Stimulated activated CD8-positive, alpha-beta memory T cell treated with anti-CD3 and anti-CD28 coated beads, Interleukin-4, amount 100 ng/mL, for 1 hour (primary cell): ENCODE measurements at places on chromosomes 2 and 18.

GRCh38 chr2:54597153-54597848 lies 126.2 kb upstream of the EML6 start:
- no peak for DNase-seq

DNA sequence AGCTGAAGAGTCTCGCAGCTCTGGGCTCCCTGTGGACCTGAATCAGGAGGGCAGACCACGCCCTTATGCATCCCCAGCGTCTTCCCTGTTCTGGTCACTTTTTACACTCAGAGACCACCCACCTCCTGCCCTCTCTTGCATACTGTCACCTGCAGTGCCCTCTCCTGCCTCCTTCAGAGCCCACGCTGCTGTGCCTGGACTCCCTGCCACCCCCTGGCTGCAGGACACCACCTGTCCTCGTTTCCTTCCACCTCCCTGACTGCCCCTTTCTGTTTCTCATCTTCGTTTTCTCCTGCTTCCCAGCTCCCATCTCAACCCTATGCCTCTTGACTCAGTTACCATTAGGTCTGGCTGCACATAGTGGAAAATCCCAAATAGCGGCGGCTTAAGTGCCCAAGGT lies 9.2 kb upstream of the INHBB start:
- no peak for DNase-seq

- DNase-seq = no peak
Measured at GRCh38 chr2:184114439-184114838, 483.9 kb upstream of the ZNF804A start.

GRCh38 chr2:170245312-170245711 lies 67.4 kb downstream of the MYO3B start:
- DNase-seq = no peak

GRCh38 chr18:9260388-9261380 lies 73.9 kb upstream of the TWSG1 start:
- no peak for DNase-seq

DNA sequence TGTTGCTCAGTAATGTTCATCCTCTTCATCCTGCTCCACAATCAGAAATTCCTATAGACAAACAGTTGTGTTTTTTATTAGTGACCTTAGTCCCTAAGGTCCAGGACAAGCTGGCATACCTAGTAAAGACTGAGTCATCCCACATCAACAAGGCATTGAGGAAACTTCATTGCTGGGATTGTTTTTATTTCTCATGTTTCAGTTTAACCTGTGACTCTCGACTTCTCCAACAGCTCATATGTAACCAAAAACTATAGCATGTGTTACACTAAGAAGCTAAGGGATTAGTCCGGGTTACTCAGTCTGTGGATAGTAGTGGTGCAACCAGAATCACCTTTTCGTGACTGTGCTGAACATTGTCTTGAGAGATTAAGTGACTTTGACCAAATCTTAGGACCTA lies 292.1 kb downstream of the RDH14 start:
- DNase-seq = no peak

GRCh38 chr2:41871080-41871479 lies 176.7 kb upstream of the PKDCC start:
- no peak for DNase-seq

- DNase-seq = no peak
Measured at GRCh38 chr2:26459991-26460612, 17.8 kb downstream of the OTOF start.

DNA sequence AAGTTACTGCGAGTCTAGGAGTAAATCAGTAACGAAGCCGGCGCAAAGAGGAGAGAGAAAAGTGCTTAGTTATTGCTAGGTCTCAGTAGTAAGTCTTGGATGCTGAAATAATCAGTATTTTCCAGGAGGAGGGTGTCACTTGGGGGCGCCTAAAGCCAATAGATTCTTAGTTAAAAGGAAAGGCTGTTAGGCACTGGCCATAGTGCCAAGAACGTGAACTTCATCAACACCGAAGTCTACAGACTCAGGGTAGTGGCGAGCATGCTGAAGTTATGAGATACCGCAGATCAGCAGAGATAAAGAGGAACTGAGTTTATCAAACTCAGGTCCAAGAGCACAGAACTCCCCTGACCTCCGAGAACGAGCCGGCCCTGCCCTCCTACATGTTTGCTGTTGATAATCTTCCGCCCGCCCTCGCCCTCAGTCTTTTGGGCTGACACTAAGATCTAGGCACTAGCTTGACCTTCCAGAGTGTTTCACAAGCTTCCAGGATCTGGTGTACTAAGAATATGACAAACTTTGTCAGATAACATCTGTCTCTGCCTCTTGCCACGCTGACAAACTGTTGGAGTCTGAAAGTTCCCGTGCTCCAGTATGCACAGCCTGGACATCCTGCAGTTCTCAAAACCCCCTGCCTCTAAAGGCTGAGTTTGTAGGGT lies 49.2 kb downstream of the CYB5A start:
- DNase-seq = no peak

GRCh38 chr2:20227894-20228505 lies 3.1 kb upstream of the SDC1 start:
- DNase-seq = no peak

DNA sequence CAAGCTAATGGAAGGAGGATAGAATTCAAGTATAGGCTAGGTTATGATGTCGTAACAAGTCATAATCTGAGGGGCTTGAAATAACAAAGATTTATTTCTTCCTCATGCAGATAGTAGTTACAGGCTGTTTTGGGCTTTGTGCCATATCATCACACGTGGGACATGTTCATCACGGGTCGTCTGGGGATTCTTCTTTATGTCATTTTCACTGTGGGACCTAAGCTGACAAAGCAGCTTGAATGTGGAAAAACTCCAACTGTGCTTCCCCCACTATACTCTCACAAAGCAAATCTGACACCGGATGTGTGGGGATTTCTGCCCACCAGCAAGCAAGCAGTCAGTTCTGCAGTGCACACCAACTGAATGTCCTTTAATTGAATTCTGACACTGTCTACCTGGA lies 124.8 kb downstream of the LTBP1 start:
- DNase-seq = no peak

- no peak for DNase-seq
Measured at GRCh38 chr2:25340181-25340921, 1.4 kb downstream of the DNMT3A start.

DNA sequence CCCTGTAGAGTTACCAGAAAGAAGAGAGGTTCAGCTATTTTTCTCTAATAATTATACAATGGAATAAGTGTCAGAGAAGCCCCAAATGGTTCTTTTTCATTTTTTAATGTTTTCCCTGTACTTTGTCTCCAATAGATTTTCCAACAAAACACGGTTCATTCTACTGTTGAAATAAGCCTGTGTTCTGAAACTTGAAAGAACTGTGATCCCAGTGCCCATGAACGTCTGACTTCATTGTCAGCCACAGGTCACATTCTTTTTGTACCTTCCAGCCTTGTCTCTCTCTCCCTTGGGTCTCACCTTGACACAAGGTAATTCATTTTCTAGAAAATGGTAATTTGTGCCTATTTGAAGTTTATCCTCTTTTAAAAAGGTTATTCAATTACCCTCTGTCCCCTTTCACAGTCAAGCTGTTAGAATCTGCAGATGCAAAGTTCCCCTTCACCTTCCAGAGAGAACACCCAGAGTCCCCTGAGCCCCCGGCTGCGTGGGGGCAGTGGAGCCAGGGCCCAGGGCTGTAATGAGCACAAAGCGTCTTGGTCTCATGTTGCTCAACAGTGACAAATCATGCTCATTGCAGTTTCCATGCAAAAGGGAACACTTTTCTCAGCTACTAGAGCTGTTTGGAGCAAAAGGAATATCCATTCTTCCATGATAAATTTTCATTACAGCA lies 115.2 kb downstream of the SPHKAP start:
- no peak for DNase-seq

GRCh38 chr2:75030218-75031009 lies 72.0 kb downstream of the POLE4 start:
- no peak for DNase-seq
